ENCODE measurements at places on chromosomes 5 and 9. TPM values are rescaled to one million over a fixed set of nuclear protein-coding genes. Genes with fewer than 3 reads are reported as not detected.

ADCY2 gene
- under 0.01 TPM for total RNA-seq

IL3 gene
- total RNA-seq, result not detected

ZBED3 gene
- 4.7 TPM for total RNA-seq

TMEM174 gene
- total RNA-seq, result not detected

DIMT1 gene
- total RNA-seq, result 34.7 TPM

MTX3 gene
- 18.9 TPM for total RNA-seq

GAS1 gene
- 107 TPM for total RNA-seq

OR1Q1 gene
- total RNA-seq, result not detected

PCDHB13 gene
- total RNA-seq, result 2.1 TPM

GALNT12 gene
- 10.1 TPM for total RNA-seq

HAND1 gene
- total RNA-seq, result under 0.01 TPM

CCNG1 gene
- total RNA-seq, result 469 TPM

Measured in osteoblast (primary cell).